Right ventricle myocardium inferior (tissue), 1 donor: ENCODE measurements at places on chromosomes 16 and 17. TPM values are rescaled to one million over a fixed set of nuclear protein-coding genes. Genes with fewer than 3 reads are reported as not detected.

- no peak for DNase-seq
Observed at GRCh38 chr16:12406926-12407690, 396.6 kb downstream of the CPPED1 start.

Gene NPIPB2
- 0.73 TPM for total RNA-seq

Gene KDM8
- 3.5 TPM for total RNA-seq

DNA sequence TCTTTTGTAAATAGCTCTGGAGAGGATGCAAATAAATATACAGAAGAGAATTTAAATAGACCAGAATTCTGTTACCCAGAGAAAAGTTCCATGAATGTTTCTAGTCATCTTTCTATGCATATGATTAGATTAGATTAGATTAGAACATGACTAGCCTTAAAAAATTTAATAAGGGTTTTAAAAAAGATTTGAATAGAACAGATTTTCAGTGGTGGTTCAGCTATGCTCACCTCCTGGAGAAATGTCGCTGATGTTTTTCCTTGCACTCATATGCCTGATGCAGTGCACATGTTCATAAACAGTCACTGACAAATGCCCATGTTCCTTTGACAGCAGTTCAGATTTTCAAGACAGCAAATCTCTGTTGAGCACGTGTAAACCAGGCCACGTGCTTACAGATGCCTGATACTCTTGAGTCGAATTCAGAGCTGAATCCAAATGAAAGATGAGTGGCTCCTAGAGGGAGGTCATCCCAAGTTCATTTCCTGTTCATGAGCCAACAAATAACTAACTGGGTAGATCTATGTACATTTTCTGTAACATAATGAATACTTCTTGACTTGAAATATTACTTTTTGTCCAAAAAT, 19.9 kb upstream of the RAB11FIP4 start:
- DNase-seq, result no peak

DNA sequence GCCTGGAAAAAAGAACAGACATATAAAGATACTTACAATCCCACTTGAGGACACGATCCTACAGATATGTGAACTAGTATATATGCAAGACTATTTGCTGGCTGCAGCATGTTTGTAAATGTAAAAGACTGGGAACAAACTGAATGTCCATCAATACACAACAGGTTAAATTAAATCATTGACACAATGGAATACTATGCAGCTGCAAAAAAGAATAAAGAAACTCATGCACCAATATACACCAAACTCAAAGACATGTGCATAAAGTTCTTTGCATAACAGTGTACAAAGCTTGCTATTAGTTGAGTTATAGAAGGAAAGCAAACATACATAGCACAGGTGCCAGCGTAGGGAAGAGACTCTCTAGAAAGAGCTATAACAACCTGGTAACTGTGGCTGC, 61.9 kb upstream of the SREBF1 start:
- no peak for DNase-seq

DNA sequence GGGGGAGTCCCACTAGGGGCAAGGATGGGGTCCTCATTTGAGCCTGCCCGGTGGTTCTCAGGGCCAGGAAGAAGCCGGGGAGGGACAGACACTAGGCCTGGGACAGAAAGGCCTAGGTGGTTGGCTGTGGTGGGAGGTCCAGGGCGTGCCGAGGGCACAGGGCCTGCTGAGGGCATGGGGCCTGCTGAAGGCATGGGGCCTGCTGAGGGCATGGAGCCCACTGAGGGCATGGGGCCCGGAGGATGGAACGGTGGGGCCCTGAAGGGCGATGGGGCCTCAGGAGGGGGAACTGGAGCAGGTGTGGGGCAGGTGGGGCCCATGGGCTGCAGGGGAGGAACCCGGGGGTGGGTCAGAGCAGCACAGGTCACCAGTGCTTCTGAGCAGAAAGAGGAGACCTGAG, 31.2 kb downstream of the PELP1 start:
- no peak for DNase-seq

GRCh38 chr16:88747588-88748301, 37.3 kb downstream of the PIEZO1 start:
- peak; percentile 72 for DNase-seq

Gene SPIRE2
- 0.54 TPM for total RNA-seq

Gene ENPP7
- total RNA-seq, result not detected

DNA sequence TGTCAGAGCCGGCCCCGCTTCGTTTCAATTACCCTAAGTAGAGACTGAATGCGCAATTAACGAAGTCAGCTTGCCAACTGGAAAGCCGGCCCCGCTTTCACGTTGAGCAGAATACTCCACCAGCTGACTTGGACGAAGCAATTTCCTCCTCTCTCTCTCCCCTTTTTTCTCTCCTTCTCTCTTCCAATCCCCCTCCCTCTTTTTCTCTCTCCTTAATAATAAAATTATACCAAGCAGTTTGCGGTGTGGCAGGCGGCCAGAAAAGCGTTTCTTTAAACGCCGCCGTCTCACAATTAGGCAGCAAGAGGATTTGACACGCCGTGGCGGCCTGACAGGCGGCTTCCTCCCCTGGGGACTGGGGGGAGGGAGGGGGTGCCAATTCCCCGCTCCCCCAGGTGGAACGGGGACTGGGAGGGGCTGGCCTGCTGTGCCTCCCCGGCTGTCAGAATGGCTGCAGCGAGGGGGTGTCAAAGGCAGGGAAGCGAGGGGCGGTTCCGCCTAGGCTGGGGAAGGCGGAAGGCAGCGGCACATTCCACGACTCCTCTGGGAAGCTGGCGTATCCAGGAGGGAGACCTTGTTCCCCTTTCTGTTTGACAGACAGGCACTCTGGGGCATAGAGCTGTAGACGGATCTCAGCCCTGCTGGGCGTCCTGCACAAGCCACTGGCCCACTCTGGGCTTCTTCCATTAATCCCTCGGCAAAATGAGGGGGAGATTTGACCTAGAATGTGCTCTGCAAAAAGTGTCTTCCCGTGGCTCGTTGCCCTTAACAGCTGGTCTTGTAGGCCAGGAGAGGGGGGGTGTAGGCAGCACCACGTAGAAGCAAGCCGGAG, 52.7 kb downstream of the SREBF1 start:
- DNase-seq, result no peak
